Osteocyte (in vitro differentiated cells): ENCODE measurements at places on chromosomes 6 and 20.

DNA sequence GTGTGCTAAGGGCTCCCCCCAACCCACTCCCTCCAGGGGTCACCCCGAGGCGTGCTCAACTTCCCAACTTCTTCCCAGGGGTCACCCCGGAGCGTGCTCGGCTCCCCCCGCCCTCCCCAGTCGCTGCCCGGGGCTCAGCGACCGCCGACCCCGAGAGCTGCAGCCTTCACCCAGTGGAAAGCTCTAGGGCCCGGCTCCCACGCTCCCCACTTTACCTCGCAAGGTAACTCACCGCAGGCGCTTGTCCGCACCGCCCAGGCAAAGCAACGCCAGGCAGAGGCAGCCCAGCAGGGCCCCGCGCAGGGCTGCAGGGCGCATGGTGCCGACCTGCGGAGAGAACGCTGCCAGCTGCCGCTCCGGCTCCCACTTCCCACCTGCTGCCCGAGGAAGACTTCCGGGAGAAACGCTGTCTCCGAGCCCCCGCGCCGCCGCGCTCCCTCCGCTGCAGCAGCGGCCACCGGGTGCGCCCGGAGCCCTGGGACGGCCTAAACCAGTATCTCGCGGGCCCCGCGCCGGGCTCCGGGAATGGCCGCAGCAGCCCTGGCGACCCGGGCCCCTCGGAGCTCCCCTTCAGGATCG is 396 bp downstream of the RNASET2 start:
- no peak for DNase-seq

DNA sequence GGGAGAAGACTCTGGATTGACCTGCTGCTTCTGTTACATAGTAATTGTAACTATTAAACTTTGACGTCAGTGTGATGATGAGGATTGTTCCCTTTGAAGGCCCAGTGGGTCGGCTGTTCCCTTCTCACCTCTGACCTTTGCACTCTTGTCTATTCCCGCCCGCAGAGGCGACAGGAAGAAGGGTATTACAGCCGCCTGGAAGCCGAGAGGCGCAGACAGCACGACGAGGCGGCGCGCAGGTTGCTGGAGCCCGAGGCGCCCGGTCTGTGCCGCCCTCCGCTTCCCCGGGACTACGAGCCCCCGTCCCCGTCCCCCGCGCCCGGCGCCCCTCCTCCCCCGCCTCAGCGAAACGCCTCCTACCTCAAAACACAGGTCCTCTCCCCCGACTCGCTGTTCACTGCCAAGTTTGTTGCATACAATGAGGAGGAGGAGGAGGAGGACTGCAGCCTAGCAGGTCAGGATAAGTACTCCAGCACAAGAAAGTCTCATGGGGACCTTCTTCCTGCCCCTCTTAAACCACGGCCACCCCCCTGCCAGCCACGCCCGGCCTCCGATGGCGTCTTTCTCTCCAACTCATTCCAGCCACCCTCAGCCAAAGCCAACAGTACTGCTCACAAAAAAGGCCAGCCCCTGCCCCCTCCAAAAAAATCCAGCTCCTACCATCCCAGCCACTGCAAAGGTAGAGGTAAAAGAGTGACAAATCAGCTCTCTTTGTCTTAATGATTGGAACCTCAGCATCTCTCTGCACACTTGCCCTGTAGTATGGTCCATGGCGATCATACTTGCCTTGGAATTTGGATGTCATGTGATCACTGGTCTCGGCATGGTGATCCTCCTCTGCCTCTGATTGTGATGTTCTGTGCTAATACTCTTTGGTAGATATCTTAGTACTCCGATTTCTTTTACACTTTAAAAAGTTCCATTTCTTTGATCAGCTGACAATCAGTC is 31.6 kb upstream of the KIF25 start:
- DNase-seq: no peak

DNA sequence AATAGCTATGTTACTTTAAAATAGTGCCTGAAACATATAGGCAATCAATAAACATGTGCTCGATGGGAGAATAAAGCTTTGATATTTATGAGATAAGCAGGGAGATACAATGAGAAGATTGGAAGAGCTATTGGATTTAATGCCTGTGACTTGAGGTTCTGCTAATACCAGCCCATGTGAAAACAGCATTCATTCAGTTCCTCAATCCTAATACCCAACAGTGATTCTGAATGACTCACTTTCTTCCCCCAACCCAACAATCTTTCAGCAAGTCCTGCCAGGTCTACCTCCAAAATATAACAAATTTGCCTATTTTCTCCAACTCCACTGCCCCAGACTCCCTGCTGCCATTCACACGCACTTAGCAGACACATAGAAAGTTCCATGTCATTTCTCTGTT is 26.6 kb upstream of the KLHL31 start:
- no peak for DNase-seq

DNA sequence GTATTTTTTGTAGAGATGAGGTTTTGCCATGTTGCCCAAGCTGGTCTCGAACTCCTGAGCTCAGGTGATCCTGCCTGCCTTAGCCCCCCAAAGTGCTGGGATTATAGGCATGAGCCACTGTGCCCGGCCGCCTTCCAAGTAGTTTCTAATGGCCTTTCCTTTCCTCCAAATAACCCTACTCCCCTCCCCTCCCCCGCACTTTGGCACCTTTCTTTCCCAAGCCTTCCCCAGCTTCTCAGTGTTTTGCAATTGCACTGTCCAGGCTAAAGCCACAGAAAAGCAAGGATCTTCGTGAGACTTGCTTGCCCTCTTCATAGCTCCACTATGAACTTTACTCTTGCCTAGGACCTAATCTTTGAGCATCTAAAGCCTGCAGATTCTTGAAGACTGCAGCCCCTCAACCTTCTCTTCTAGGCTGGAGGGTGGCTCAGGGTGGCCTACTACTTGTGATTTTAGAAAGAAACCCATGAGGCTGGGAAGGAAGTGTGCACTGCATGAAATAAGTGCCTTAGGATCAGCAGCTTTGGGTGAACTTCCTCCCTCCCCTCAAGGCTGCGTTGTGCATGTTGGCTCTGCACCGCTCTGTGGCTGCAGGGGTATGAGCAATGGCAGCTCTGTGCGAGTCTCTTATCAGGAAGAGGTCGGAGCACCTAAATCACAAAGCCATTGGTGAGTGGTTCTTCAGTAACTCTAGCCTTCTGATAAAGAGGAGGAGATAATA is 152.4 kb upstream of the SNX9 start:
- no peak for DNase-seq

DNA sequence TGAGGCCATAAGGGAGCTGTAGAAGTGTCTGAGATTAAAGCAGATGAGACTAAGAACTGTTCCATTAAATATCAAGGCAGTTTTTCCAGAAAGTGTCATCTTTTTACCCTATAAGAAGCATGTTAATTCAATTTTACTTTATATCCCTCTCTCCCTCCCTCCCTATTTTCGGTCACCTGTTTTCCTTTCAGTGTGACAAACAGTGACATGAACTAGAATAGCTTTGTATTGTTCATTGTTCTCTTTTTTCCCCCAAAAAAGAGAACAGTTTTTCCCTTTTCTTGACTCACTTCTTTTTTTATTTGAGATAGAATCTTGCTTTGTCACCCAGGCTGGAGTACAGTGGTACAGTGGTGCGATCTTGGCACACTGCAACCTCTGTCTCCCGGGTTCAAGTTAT is 269.3 kb downstream of the ZFAND3 start:
- DNase-seq: no peak

DNA sequence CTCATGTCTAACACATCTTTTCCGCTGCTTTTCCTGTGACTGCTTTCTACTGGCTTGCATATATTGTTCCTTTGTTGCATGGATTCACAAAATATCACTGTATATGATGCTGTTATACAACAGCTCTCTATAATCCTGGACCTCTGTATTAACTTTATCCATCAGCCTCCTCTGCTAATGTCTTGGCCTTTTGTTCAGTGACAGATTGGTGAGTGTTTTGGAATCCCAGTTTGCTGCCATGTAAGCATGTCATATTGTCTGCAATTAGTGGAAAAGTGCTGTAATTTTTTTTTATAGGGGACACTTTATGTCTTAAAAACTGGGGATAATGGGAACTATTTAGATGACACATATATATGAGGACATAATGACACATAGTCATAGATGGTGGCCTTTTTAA is 3.0 kb downstream of the RIMS1 start:
- DNase-seq: no peak

- DNase-seq: no peak
Observed at GRCh38 chr6:107488875-107489635, 862 bp upstream of the SOBP start.

GRCh38 chr6:21429291-21429690 is 164.3 kb upstream of the SOX4 start:
- no peak for DNase-seq

DNA sequence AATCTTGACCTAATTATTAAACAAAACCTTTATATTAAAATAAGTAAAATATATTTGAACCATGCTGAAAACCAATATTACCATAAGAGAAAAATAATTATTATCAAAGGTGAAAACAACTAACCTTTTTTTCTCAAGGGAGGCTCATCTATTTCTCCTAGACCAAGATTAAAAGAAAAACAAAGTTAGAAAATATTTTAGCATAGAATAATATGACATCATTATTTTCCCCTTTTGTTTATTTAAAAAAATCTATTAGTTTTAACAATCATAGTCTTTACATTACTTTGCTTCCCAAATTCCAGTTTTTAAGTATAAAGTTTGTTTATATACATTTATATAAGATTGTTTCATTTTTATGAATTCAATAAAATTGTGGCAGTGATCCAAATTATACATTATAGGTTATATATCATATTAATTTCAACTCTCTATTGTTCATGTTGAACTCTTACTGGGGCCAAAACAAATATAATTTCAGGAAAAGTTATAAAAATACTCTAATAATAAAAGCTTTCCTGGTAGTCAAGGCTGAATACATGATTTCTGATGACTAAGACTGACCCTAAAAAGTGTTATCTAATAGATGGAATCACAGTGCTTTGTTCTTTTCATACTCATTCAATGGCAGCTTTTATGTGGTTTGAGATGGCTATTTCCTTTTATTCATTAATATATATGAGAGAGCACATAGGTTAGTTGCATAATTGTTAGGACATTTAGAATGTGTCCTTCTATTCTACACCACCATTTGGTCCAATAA is 89.4 kb downstream of the TRDN start:
- DNase-seq: no peak

DNA sequence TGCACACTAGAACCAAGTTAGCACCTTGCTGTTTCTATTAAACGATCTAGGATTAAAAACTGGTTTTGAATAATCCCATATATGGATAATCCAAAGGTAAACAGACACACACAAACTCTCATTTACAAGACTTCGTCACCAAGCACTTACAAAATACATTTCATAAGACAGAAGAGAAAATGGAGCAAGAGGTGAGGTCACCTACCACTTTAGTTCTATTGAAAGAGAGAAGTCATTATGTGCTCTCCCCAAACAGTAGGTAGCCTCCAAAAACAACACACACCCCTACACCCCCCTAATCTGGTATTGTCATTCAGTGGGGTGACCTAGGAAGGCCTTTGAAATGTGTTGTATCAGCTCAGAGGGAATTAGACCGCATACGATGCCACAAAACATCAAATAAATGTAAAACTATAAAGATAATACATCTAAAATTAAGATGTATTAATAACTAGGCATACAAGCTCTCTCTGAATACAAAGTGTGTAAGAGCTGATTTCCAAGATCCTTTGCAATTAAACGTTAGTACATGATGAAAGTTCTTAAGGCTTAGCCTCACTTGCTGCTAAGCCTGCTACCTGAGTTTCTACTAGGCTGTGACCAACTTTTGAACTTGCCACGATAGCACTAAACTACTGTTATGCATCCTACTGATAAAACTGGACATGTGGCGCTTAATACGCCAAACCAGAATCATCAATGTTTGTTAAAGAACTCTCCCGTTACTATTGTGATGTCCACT is 1.6 kb downstream of the SRPK1 start:
- DNase-seq: peak; percentile 11

DNA sequence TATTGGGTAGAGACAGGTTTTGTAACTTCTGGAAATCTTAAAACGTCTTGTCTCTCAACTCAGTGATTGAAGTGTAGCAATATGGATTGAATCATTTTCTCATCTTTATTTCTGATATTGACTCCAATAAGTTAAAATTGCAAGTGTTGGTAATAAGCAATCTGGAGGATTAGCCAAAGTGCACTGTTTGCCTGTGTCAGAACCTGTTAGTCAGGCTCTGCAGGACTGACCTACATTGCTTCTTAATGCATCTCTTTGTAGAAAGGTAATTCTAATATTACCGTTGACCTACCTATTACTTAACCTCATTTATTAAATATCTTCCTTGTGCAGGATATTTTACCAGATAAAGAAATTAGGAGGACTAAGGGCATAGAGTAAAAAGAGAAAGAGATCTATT is 484.0 kb upstream of the CITED2 start:
- DNase-seq: no peak

DNA sequence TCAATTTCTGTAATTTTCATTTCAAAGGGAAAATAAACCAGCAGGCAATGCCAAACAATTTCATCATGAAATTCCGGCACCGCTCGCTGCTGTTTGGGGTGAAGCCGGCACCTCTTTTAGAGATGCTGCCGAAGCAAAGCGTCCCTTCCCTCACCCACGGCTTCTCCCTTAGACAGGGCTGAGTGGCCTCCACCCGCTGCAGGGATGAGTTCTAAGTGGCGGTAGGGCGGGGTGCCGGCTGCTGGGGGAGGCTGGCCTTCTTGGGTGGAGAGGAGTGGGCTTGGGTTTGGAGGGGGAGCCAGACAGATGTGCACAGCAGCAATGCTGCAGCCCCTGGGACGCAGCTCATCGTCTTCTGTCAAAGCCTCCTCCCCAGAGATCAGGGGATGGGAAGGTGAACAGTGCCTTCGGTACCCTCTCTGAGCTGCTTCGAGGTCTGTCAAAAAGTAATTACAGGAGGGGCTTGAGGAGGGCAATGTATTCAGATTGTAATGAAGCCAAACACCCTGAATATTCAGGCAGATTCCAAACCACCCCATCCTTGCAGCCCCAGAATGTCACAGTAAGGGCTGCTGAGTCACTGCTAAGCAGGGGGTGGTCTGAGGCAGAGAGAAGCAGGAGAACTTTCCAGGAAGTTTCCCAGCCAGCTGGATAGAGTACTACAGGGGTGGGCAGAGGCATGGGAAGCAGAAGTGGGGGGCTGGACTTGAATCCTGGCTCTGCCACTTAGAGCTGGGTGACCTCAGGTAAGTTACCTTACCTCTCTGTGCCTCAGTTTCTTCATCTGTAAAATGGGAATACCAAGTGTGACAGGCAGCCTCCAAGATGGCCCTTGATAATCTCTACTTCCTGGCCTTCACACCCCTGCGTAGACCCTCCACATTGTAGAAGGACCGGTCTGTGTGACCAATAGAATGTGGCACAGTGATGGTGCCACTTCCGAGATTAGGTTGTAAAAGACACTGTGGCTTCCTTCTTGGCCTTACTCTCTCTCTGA is 96.6 kb downstream of the SULF2 start:
- DNase-seq: no peak

- DNase-seq: no peak
Observed at GRCh38 chr20:37816726-37817125, 86.2 kb upstream of the VSTM2L start.

- DNase-seq: peak; percentile 92
Observed at GRCh38 chr6:7261032-7261841, 51.8 kb downstream of the SSR1 start.

DNA sequence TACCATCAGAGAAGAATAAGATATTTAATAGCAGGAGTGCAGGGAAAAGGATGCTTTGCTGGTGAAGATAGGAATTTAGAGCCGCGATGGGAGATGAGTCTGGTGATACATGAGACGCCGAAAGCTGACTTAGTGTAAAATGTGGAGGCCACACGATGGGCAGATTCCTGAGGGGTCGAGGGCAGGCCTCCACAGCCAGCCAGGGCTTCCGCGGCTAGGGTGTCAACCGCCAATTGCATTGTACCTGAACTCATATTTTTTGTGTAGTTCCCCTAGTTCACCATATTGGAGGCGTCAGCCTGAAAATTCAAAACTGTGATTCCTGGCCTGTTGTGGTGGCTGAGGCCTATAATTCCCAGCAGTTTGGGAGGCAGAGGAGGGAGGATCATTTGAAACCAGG is 8.5 kb downstream of the ETV7 start:
- DNase-seq: no peak
